ENCODE measurements at places on chromosomes 4 and X. TPM values are rescaled to one million over a fixed set of nuclear protein-coding genes. Genes with fewer than 3 reads are reported as not detected.

Gene CFP
- total RNA-seq = 0.22 TPM

Gene KIAA1210
- total RNA-seq = not detected

Gene RASSF6
- not detected for total RNA-seq

Gene POU4F2
- not detected for total RNA-seq

Gene KLF3
- 15.1 TPM for total RNA-seq

Gene NRK
- total RNA-seq = not detected

Gene PNMA6A
- 0.36 TPM for total RNA-seq

Gene MTNR1A
- total RNA-seq = not detected

Gene MAGEA8
- not detected for total RNA-seq

Gene FAM236B
- total RNA-seq = not detected

DNA sequence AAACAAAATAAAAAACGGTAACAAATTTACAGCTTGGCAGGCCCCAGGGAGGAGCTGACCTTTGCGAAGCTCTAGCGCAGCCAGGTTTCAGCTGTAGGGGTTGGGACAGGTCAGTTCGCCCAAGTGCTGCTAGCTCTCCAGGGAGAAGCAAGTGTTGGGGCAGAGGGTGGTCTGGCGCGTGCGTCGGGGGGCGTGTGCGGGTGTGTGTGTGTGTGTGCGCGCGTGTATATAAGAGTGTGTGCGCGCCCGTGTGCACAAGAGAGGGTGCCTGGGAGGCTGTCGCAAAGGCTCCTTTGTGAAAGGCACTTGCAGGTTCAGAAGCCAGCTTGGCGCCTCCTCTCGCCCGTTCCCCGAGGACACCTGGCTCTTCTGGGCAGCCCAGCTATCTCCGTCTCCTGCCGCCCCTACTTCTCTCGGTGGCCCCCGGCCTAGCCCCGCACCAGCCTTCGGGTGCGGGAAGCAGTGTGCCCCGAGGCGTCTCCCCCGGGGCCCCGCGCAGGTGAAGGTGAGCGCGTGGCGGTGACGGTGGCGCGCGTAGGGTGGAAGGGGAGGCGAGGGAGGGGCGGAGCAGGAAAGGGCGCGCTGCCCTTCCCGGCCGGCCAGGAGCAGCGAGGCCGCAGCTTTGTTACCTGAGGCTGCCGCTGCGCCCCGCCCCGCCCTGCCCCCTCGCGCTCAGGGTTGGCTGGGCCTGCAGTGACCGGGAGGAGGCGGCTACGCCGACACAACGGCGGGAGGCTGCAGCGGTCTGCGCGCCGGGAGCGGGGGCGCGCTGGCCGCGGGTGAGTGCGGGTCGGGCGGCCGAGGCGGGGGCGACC lies at the start of gene FHDC1:
Gene FHDC1 (plus strand): TSS at position 693 of the 815 bp plus-strand sequence. CDS start 6,735 bp downstream, outside the sequence.
- H3K4me3 ChIP-seq = peak within 1 kb of the TSS; percentile 67
- DNase-seq = no peak
- no peak within 1 kb of the TSS for H3K27ac ChIP-seq
- peaks cover 13% of the 10 kb centered on the region for H3K27me3 ChIP-seq
- peaks cover 9% of the 10 kb centered on the region for H3K4me1 ChIP-seq
- H3K36me3 ChIP-seq = no peaks in the 10 kb centered on the region

- peaks cover 6% of the 10 kb centered on the region for H3K4me1 ChIP-seq
- DNase-seq = peak; percentile 40
- peaks cover 1% of the 10 kb centered on the region for H3K27me3 ChIP-seq
- no peaks in the 10 kb centered on the region for H3K36me3 ChIP-seq
Measured at GRCh38 chrX:135086197-135086854, 34.0 kb downstream of the ETDB start.

GRCh38 chr4:23458054-23458453 lies 431.8 kb downstream of the PPARGC1A start:
- H3K4me3 ChIP-seq = no peak overlapping the region
- no peak overlapping the region for H3K27ac ChIP-seq
- no peak for DNase-seq
- no peaks in the 10 kb centered on the region for H3K36me3 ChIP-seq
- no peaks in the 10 kb centered on the region for H3K27me3 ChIP-seq

DNA sequence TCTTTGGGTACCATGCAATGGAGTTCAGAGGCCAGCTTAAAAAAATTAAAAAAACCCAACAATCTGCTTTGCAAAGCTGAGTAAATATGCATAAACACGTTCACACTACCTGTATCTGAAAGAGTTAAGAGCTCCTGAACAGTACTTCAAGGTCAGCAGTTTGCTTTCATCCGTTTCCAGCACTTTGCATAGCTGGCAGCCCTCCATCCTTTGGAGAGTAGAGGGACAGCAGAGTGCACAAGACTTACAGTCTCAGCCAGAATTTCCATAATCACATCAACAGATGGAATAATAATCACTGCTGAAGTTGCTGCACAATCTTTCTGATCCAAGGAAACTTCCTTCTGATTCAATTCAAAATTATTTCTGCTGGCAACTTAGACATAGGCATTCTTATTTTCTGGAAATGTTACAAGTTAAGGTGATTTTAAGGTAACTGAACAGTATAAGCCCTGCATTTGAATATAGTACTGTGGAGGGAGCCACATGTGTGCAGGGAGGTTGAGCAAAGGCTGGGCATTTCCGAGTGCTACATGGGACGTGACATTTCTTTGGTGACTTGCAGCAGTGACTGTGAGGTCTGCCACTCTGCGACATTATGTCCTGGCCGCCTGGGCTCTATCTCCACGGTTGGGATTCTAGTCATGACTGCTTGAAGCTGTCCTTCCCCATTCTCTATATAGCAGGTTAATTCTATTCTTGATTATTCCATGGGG lies 73.5 kb upstream of the EMCN start:
- peaks cover 9% of the 10 kb centered on the region for H3K4me1 ChIP-seq
- no peak overlapping the region for H3K4me3 ChIP-seq
- no peak overlapping the region for H3K27ac ChIP-seq
- no peaks in the 10 kb centered on the region for H3K36me3 ChIP-seq

DNA sequence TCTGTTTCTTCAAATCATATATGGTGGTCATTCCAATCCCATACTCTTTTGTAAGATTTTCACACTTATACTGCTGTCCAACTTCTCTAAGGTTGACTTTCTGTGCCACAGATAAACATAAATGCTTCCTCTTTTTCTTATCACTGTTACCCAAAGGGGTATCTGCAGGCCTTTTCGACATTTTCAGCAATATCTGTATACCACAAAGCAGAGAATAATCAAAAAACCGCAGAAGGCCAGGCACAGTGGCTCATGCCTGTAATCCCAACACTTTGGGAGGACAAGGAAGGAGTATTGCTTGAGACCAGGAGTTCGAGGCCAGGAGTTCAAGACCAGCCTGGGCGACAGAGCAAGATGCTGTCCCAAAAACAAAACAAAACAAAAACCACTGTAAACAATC lies 3.1 kb upstream of the RFC1 start:
- no peak for DNase-seq
- no peak overlapping the region for H3K4me3 ChIP-seq
- H3K27ac ChIP-seq = no peak overlapping the region
- H3K27me3 ChIP-seq = peaks cover 16% of the 10 kb centered on the region
- H3K36me3 ChIP-seq = peaks cover 18% of the 10 kb centered on the region

DNA sequence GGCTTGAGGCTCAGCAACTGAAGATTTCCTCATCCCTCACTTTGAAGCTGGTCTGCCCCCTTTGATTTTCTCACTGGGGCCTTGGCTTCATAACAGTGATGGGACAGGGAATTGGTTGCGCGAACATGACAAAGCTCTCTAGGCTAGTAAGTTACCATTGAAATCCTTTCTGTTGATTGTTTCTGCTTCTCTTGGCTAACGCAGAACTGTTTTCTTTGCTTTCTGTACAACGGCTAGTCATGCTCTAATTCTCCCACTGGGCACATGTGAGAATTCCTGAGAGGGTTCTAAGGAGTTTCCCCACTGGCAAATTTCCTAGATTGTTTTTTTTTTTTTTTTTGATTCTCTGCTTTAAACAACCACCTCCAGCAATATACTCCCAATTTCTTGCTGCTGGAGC lies 738.6 kb downstream of the PCDH7 start:
- DNase-seq = no peak
- no peaks in the 10 kb centered on the region for H3K4me1 ChIP-seq
- H3K36me3 ChIP-seq = no peaks in the 10 kb centered on the region
- no peak overlapping the region for H3K4me3 ChIP-seq
- H3K27me3 ChIP-seq = no peaks in the 10 kb centered on the region
- H3K27ac ChIP-seq = no peak overlapping the region

- H3K27me3 ChIP-seq = peaks cover 1% of the 10 kb centered on the region
- H3K4me3 ChIP-seq = no peak overlapping the region
- H3K27ac ChIP-seq = no peak overlapping the region
- H3K4me1 ChIP-seq = no peaks in the 10 kb centered on the region
Measured at GRCh38 chr4:175062183-175062592, 144.0 kb downstream of the ADAM29 start.

DNA sequence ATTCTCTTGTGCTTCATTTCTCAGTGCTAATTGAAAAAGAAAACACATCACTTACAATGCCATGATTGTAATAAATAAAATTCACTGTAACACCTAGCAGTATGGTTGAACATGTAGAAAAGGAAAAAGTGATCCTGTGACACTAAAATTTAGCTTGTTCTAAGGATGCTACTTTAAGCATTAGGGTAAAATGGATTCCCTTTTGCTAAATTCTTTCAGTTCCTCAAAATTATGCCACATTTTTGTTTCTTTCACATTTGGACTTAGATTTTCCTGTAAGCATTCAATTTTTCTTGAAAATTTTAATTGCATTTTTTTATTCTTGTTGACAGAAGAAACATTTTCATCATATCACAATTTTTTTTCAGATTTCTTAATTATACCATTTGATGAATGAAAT lies 19.4 kb downstream of the TET2 start:
- peaks cover 12% of the 10 kb centered on the region for H3K36me3 ChIP-seq
- H3K4me3 ChIP-seq = no peak overlapping the region
- no peaks in the 10 kb centered on the region for H3K27me3 ChIP-seq

- H3K4me1 ChIP-seq = peaks cover 80% of the 10 kb centered on the region
- H3K27me3 ChIP-seq = no peaks in the 10 kb centered on the region
- no peaks in the 10 kb centered on the region for H3K36me3 ChIP-seq
- peak; percentile 49 for DNase-seq
- peak overlapping the region; percentile 90 for H3K27ac ChIP-seq
Measured at GRCh38 chrX:96436105-96436504, 248.5 kb upstream of the DIAPH2 start.

DNA sequence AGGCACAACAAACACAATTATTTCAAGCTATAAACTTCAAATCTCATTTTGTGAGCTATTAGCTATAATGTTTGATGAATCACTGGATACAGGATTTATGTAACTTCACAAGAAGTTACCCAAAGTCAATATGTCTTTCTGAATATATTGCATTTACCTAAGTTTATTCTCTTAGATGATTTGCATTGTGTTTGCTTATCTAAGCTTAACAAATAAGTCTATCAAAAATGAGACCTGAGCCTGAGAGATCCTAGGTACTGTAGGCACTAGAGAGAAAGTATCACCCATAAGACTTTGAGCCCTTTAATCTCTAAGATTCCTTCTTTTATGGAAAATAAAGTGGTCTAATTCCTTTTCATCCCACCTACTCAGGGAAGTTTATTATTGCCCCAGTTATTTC lies 178.2 kb downstream of the NAF1 start:
- H3K27ac ChIP-seq = no peak overlapping the region
- H3K4me3 ChIP-seq = no peak overlapping the region
- no peak for DNase-seq
- no peaks in the 10 kb centered on the region for H3K4me1 ChIP-seq
- no peaks in the 10 kb centered on the region for H3K36me3 ChIP-seq
- H3K27me3 ChIP-seq = no peaks in the 10 kb centered on the region

- H3K27ac ChIP-seq = no peak overlapping the region
- H3K4me3 ChIP-seq = no peak overlapping the region
- DNase-seq = no peak
- H3K4me1 ChIP-seq = no peaks in the 10 kb centered on the region
Measured at GRCh38 chr4:152014280-152014679, 253.5 kb upstream of the GATB start.

DNA sequence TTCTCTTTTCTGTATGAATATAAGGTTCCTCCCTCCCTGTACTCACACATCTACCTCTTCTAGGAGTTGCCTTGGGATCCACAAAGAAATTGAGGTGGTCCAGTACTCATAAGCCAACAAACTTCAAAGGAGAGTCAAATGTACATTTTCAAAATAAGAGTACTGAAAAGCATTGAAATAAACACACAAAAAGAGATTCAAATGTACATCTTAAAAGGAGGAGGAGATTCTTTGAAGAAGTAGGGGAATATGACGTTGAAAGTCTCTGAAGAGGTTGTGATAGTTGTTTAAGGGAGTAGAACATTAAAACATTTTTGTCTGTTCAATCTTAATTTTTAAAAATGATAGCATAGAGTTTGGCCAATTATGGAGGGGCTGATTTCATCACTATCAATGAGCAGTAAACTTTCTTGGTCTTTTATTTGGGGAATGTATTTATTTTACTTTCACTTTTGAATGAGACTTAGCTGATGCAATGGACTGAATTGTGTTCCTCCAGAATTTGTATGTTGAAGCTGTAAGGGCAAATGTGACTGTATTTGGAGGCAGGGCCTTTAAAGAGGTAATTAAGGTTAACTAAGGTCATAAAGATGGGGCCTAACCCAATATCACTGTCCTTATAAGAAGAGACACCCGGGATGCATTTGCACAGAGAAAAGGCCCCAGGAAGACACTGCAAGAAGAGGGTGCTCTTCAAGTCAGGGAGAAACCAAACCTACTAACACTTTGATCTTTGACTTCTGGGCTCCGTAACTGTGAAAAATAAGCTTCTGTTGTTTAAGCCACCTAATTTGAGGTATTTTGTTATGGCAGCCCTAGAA lies 226.3 kb upstream of the PGRMC2 start:
- H3K4me3 ChIP-seq = peak overlapping the region; percentile 59
- peak overlapping the region; percentile 60 for H3K27ac ChIP-seq
- H3K27me3 ChIP-seq = no peaks in the 10 kb centered on the region
- peaks cover 10% of the 10 kb centered on the region for H3K36me3 ChIP-seq
- DNase-seq = no peak
- H3K4me1 ChIP-seq = peaks cover 70% of the 10 kb centered on the region

GRCh38 chrX:49053223-49054072 lies 5.4 kb upstream of the CCDC120 start:
- DNase-seq = no peak
- H3K4me1 ChIP-seq = no peaks in the 10 kb centered on the region
- H3K4me3 ChIP-seq = no peak overlapping the region
- no peak overlapping the region for H3K27ac ChIP-seq

GRCh38 chr4:74531963-74532794 lies 87.2 kb downstream of the AREG start:
- no peaks in the 10 kb centered on the region for H3K36me3 ChIP-seq
- DNase-seq = peak; percentile 70
- peak overlapping the region; percentile 6 for H3K27ac ChIP-seq
- no peaks in the 10 kb centered on the region for H3K27me3 ChIP-seq
- no peak overlapping the region for H3K4me3 ChIP-seq
- peaks cover 53% of the 10 kb centered on the region for H3K4me1 ChIP-seq

DNA sequence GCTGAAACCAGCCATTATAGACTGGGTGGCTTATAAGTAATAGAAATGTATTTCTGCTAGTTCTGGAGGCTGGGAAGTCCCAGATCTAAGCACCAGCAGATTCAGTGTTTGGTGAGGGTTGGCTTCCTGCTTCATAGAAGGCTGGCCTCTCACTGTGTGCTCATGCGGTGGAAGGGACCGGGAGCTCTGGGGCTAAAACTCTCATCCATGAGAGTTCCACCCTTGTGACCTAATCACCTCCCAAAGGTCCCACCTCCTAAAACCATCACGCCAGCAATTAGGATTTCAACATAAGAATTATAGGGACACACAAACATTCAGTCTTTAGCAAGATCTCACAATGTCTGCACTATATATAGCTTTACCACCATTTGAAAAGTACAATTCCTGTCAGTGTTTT lies 215.2 kb downstream of the CBR4 start:
- H3K4me1 ChIP-seq = peaks cover 45% of the 10 kb centered on the region
- no peak overlapping the region for H3K27ac ChIP-seq
- no peaks in the 10 kb centered on the region for H3K36me3 ChIP-seq
- H3K27me3 ChIP-seq = no peaks in the 10 kb centered on the region
- no peak for DNase-seq

Data from HFFc6 (cell line).